ENCODE measurements at places on chromosomes 3 and 15.

GRCh38 chr3:70000563-70001081, 1.1 kb downstream of the SAMMSON start:
- DNase-seq: peak; percentile 12

DNA sequence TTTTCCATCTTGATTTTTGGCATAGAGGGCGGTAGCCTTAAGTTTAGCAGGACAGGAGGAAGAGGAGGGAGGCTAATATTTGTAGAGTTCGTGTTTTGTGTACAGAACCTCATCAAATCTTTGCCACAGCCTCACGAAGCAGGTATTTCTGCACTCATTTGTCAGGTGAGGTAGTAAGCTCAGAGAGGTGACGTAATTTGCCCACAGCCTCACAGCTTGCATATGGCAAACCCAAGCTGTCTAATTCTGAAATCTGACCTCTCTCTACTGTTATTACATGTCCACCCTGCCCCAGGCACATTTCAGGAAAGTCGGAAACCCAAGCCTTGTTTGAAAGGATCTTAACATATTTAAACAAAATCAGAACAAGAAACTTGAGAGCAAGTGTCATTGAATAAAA, 91.1 kb upstream of the TPM1 start:
- DNase-seq: no peak

DNA sequence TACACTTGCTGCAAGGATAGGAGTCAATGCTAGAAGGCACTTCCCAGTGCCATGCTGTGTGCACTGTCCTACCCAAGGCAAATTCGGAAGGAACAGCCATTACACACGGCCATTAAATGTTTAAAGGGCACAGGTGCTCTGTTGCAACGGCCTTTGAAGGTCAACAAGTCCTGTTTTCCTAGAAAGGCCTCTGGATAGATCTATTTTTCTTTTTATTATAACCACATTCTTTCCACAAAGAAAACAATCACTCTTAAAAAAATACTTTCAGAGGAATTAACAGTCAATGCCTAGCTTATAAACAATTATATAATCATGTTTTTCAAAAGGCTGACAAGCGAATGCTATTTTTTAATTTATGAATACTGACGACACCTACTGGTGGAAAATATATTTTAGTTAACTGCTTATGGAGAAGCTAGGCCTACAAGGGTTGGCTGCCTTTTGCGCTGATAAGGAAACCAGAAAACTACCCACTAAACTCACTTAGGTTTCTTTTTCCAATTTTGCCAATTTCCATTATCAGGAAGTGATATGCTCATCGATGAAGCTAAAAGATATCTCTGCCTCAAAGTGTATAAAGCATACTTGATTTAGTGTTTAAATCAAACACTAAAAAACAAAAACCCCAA, 2.4 kb downstream of the ARHGEF3 start:
- peak; percentile 52 for DNase-seq

DNA sequence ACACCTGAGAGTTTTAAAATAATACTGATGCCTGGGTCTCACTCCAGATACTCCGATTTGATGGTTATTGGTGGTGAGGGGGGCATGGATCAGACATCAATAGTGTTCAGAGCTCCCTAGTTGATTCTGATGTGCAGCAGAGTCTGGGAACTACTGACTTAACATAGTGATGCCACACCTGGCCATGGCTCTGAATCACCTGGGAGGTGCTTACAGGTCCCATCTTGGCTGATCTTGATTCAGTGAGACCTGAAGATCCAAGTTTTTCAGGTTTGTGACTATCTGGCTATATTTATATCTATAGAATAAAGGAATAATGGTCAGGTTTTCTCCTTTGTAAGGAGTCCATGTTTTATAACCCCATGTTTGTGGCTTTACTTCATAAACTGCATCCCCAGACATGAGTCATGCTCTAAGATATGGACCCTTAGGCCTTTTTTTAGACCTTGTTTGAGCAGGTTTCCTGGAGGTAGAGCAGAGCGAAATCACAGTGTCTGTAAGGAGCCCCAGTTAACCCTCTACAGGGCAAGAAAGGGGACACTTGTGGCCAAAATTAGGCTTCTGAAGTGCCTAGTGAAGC, 101.4 kb downstream of the LARS2 start:
- DNase-seq: no peak

GRCh38 chr3:95354489-95354888, 1291.6 kb downstream of the NSUN3 start:
- DNase-seq: no peak

DNA sequence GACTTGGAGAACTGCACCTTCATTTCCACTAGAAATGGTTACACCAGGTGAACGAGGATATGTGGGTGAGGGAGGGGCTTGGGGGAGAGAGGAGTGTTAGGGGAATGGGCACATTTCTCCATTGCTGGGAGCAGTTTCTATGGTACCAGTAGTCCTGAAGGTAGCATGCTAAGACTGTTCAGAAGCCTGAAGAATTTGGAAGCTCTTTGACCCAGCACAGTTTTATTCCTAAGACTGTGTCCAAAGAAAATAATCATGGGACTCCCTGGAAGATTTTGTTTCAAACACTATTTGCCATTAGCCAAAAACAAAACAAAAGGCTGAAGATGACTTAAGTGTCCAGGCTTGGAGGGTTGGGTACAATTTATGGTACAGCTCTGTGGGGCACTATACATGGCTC, 32.1 kb downstream of the ST6GAL1 start:
- no peak for DNase-seq

GRCh38 chr3:147915057-147915456, 505.9 kb downstream of the ZIC1 start:
- DNase-seq: peak; percentile 2

DNA sequence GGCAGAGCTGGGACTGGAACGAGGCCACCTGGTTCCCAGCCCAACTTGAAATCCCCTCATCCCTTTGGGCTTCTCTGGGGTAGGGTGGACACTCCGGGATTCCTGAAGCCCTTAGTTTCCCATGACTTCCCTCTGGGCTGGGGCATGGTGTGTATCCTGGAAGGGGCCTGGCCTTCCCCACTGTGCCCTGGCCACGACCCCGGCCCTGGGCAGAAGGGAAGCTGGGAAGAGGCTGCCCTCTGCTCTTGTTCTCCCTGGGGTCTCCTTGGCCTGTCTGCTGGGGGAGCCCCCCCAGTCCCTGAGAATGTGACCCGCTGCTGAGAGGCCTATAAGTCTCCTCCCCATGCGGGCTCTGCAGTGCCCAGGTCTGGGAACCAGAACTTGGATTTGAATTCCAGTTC, 104.9 kb downstream of the LINGO1 start:
- no peak for DNase-seq

DNA sequence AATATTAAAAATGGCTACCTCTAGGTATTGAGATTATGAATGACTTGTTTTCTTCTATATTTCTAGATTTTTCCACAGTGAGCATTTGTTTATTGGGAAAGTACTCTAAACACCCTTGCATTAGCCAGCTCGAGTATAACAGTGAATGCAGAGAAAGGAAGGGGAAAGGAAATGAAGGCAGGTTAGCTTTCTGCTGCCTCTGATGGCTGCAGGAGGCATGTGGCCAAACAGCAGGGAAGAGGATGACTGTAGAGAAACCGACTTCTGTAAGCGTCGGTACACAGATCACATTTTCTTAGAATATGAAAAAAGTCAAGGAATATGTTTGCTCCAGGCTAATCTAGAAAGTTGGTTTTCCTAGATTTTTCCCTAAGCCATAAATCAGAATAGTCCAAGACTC, 19.8 kb downstream of the GNB5 start:
- DNase-seq: no peak

DNA sequence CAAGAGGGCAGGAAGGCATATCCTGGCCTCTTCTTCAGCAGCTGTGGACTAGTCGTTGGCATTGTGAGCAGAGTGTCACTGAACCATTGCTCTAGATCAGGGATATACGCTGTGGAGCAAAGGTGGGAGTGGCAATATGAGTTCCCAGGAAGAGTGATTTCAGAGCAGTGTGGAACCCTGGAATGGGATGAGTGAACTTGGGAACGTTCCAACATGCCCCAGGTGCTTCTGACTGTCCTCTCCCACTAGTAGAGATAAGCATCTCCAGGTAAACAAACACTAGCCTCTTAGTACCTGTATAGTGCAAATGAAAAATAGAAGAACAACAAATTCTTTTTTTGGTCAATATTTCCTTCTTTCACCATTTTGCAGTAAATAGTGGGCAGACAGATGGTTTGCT, 123.6 kb upstream of the VEPH1 start:
- DNase-seq: no peak

- DNase-seq: no peak
These were observed 19.5 kb downstream of the PSTPIP1 start for GRCh38 chr15:77014132-77015081.

GRCh38 chr15:31235311-31236183, 91.1 kb upstream of the KLF13 start:
- DNase-seq: no peak

DNA sequence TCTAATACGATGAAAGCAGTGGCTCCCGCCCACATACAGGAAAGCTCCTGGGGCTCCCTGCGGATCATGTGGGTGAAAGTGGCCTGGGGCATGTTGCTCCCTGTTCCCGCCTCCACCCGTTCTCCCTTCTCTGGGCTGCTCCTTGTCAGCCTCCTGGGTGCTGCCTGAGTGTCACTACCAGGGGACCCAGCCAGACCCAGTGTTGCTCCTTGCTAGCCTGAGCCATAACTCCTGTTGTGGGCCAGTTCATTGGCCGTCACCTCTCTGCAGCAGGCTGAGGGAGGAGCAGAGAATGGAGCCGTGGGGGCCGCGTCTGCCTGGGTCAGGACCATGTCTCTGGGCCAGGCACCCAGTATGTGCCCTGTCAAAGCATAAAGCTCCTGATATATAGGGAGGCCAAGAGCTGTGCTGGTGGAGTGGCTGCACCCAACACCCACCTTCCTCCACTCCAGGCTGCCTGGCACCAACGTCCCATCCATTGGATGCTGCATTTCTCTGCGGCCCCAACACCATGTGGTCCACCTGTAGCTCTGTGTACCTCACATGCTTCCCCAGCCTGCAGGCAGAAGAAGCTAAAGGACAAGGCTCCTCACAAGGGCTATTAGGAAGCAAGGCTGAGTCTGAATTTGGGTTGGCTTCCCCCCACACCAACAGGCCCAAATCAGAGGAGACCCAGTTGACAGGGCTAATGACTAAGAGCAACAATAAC, 40.5 kb downstream of the KLF13 start:
- DNase-seq: no peak

DNA sequence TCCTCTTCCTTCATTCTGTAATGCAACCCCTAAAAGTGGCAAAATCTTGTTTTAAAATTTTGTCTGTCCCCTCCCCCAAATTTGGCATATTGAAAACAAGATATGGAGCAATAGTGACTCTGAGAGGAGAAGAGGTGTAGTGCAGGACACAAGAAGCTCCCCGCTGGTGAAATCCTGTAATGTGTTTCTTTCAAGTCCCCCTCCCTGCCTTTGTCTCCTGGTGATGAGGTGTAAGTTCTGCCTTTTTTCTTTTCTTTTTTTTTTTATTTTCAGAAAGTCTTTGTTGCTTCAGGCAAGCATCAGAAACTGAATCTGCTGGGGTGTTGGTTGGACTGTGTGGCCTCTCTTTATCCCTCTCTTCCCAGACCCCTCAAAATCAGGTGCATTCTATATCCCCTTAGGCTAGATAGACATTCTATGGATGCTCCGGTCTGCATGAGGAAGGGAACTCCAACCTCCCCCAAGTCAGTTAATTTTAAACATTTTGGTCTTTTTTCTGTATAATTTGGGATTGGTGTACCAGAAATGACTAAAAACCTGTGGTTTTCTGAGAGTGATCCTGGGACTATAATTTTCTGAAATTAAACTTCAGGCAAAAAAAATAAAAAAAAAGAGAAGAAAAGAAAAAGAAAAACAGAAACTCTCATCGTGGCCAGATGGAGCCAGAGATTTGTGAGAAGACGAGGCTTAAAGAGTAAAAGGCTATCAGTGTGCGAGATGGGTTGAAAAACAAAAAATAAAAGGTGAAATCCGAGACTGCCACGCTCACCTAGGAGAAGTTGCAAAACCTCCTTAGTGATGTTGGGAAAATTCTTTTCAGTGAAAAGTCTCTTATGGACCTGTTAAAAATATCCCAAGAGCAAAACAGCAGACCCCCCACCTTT, 21.4 kb downstream of the ACKR2 start:
- DNase-seq: peak; percentile 29

DNA sequence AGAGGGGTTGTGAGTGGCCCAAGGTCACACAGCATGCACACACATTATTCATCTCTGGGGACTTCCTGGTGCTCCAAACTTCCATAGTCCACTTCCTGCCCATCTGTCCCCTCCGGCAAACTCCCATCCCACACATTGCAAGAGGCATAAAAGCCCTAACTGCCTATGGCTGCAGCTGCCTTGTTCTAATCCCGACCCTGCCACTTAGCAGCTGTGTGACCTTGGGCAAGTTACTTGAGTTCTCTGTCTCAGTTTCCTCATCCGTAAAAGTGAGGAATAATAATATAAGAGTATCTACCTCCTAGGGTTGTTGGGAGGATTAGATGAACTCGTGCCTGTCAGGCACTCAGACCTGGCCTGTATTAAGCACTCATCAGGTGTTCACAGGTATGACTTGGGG, 84.2 kb downstream of the SMAD6 start:
- no peak for DNase-seq

- DNase-seq: no peak
These were observed 315.8 kb upstream of the CCDC54 start for GRCh38 chr3:107061466-107061865.

GRCh38 chr15:99721104-99721778, 12.0 kb downstream of the LYSMD4 start:
- DNase-seq: no peak

- DNase-seq: peak; percentile 89
These were observed at the start of the genes PEX11A and WDR93 for GRCh38 chr15:89690276-89691218. Gene PEX11A (minus strand): TSS chr15:89690754. CDS start chr15:89690632, 122 bp downstream. Gene WDR93 (plus strand): TSS chr15:89690811. CDS start chr15:89701747, 10,936 bp downstream.

GRCh38 chr3:51388286-51389029, 2.6 kb upstream of the RBM15B start:
- DNase-seq: no peak

- no peak for DNase-seq
These were observed 22.9 kb downstream of the SECISBP2L start for GRCh38 chr15:49023354-49023753.

DNA sequence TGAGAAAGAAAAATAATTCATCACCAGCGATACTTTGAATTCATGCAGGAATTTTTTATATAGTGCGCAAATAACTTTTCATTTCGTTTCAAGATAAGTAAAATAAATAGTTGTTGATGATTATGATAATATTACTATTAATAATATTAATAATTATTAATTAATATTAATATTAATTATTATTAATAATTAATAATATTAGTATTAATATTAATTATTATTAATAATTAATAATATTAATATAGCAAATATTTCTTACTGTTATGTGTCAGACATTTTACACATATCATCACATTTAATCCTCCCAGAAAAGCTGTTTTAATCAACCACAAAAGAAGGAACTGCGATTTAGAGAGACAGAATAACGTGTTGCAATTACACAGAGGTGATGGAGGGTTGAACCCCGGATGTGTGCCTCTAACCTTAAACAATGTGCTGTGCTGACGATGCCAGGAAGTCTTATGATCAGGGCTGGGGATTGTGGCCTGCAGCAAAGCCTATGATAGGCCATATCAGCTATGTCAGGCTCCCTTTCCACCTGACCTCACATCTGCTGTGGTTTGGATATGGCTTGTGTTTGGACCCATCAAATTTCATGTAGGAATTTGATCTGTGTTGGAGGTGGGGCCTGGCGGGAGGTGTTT, 263.5 kb upstream of the NR2F2 start:
- DNase-seq: no peak

Measured in AG08396 (cell line).